Iris pigment epithelial cell (primary cell): ENCODE measurements at places on chromosomes 3 and 15.

DNA sequence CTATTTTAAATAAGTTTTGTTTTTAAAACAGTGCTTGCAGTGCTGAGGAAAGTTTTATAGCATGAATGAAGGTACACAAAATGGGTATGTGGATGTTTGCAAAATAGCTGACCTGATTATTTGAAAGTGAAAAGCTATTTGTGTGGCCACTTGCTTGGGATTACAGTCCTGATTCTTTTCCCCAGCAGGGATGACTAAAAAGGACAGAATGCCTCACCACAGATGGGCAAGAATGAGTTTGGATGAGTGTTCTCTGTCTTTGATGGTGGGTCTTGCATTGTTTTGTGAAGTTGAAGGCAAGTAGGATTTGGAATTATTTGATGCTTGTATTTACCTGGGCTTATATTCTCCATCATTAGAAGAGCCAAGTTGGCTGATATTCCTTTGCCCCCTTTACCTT is 48.8 kb upstream of the MEIS2 start:
- DNase-seq = no peak

- DNase-seq = peak; percentile 41
These were observed 611 bp upstream of the FANCI start for GRCh38 chr15:89243046-89243690.

- DNase-seq = no peak
These were observed 25.8 kb downstream of the ARHGEF3 start for GRCh38 chr3:56775838-56776555.

DNA sequence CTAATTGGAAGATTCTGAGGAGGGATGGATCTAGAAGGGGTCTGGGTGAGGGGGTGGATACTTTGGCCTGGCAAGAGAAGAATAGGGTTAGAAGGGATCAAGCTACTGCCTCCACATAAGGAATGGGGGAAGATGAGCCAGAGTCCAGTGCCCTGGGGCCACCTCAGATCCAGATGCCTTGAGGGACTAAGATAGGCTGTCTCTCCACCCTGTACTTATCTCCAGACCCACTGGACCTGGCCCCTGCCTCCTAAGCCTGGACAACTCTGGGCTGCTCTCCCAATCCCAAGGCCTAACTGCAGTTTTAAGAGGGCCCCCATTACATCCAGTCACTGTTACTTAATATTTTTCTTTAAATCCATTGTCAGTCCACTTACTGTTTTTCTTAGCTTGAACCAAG is 2.0 kb downstream of the DVL3 start:
- DNase-seq = no peak

GRCh38 chr3:11155341-11156025 is 1.2 kb downstream of the HRH1 start:
- DNase-seq = peak; percentile 86
